ENCODE measurements at places on chromosomes 3 and 15.

DNA sequence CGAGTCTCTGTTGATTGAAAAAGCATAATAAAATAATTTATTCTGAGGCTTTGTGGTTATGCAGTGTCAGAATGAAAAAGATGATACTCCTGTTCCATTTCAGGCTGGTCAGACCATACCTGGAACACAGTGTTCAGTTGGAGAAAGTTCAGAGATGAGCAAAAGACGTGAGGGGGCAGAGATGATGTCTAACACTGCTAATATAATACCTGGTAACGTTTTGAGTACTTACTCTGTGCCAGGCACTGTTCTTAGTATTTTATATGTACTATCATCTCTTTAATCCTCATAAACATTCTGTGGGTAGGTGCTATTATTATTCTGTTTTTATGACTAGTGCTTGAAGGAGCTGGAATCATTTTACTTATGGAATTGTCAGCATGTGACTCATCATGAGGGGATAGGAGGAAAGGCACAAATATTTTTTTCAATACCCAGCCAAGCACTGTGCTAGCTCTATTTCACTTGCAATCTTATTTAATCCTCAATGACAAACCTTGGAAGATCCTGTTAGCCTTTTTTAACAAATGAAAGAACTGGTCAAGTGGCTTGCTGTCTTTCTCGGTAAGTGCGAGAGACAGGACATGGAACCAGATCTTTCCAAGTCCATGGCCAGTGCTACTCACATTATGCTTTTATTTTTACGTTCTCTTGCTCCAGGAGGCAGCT, 31.8 kb downstream of the IQGAP1 start:
- no peak for DNase-seq

- DNase-seq, result no peak
Observed at GRCh38 chr15:48777645-48778330, 33.1 kb downstream of the CEP152 start.

DNA sequence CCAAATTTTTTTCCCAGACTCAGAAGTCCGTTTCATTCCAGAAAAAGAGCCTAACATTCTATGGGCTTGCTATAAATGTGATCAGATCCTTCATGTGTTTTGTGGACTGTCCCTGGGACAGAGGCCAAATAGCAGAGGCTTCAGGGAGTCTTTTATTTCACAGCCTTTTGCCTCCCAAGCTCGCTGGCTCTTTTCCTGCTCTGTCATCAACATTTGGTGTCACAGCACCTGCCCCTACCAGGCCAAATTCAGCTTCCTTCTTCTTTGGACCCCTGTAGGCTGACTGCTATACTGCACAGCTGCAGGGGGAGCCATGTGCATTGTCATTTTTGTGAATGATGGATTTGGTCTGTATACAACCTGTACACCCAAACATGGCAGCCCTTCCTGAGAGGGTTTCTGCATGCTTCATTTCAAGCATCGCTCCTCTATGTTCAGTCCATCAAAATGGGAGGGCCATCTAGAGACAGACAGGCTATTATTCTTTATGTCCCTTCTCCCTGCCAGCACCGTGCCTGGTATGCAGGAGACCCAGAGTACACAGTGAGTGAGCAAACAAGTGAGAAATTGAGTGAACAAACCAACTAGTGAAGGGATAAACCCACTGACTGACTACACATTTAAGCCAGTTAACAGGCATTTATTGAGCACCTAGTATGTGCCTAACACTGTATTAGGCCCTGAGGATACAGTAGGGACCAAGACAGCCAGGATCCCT, 17.9 kb upstream of the RPP14 start:
- no peak for DNase-seq

DNA sequence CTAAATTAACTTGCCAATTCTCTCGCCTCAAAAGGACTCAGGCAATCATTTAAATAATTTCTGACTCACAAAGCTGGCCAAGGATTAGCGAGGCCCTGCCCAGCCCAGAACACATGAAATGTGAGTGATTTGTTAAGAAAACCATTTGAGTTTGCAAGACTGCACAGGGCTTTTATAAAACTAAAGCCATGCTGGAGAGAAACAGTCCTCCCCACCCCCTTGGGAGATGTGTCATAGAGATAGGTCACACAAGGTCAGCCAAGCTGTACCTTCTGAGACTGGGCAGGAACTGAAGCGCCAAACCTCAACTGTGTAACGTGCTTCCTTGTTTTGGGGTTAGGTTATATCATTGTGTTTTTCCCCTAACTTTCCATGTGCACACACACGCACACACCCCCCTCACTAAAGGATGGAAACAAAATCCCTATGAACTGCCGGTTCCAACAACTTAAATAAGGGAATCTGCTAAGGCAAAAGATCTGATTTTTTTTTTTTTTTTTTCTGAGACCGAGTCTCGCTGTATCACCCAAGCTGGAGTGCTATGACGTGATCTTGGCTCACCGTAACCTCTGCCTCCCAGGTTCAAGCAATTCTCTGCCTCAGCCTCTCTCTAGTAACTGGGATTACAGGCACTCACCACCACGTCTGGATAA, 8.1 kb downstream of the SPATA12 start:
- DNase-seq, result no peak

DNA sequence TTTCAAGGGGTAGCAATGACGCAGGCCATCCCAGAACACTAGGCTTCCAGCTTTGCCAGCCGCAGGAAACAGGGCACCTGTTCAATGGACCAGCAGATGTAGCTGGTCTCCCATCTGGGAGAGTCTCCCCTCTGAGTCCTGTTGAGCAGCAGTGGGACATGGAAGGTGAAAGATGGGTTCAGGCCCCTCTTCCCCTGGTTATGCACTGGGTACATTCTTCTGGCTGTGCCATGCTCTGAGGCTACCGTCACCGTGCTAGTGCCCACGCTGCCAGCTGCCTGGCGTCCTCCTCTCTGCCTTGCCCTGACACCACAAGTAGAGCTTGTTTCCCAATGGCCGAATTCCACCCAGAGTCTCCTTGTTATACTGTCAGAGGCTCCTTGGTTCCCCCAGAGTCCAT, 63.1 kb downstream of the TLE3 start:
- no peak for DNase-seq

- DNase-seq, result no peak
Observed at GRCh38 chr15:85690561-85691231, 104.0 kb downstream of the KLHL25 start.

GRCh38 chr3:58691997-58692396, 25.4 kb upstream of the FAM3D start:
- peak; percentile 27 for DNase-seq

GRCh38 chr15:49919034-49919433, 200.0 kb downstream of the ATP8B4 start:
- no peak for DNase-seq

DNA sequence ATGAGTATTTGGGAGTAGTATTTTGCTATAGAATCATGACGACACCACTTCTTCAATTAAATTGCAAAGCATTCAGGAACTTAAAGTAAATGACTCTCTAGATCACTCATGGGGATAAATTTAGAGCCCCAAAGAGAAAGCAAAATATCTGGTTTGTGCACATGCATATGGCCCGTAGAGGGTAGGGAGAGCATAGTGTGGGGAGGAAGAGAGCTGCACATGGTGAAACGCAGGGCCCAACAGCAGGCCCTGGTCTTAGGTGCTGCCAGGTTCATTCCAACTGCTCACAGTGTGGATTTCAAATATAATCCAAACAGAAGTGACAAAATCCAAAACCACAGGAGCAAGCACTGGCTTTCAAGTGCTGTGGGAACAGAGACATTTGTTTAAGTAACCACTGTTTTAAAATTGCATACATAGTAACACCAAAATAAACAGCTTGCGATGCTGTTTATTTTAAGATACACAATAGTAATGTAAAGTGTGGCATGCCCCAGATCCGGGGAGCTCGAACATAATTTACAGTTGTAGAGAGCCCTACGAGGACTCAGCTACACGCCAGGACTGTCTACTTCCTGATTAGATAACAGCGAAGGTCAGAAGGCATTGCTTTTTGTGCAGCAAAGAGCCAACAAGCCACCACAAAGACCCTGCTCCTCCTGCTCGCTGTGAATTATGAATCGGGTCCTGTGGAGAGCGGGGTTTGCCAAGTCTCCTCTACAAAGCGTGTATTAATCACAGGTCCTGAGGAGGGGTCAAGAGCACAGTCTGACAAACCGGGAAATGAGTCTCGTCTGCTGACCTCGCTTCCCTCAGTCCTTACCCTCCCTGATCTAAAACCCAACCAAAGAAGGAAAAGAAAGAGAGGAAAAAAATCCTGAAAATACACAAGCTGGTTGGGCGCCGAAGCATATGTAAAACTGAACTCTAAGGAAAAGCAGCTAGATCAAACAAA, 80.6 kb downstream of the MEIS2 start:
- DNase-seq, result no peak

DNA sequence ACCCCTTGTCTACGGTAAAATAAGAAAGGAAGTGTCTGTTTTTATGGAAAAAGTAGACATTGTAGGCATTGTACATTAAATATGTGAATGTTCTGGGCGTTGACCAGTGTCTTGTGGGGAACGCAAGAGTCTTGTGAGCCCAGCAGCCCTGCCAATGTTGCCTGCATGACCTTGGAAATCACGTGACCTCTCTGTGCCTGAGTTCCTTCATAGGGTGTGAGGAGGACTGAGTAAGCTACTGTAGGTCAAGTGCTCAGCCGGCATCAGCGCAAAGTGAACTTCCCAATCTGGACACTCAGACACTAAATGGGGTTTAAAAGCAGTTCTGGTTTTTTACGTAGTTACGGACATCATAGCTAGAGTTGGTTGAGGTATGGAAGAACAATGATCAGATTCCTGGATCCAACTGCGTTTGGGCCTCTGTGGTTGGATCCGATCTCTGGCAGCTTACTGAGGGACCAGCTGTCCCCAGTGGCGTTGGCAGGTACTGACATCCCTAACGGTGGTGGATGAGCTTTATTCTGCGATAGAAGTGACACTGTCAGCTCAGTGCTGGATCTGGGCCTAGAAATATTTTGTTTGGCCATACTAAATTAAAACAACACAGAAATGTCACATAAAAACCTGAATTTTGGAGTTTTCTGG, 63.8 kb downstream of the SPSB4 start:
- no peak for DNase-seq

- DNase-seq, result no peak
Observed at GRCh38 chr3:16286161-16286560, 21.1 kb downstream of the OXNAD1 start.

DNA sequence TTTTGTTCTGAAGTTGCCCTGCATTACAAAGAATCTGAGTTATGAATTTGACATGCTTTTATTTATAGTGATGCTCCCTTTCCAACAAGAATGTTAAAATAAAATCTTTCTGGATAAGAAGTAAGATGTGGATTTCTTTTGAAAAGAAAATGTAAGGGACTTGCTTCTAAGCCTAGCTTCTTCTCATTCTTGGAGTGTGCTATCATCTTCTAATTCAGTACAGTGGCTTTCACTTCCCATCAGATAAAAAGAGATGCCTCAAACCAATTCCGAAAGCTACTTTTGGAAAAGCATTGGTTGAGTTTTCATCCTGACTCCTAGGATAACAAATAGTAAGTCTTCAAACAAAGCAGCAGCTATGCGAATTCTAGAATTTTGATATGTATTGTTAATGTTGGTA, 197.0 kb upstream of the ZPLD1 start:
- DNase-seq, result no peak

- peak; percentile 16 for DNase-seq
Observed at GRCh38 chr15:31013863-31014607, 22.6 kb upstream of the MTMR10 start.

Measured in Caco-2 (cell line).